ENCODE measurements at places on chromosomes 11 and 22.
A peak's percentile ranks its signal among the peaks of the same experiment; 100 is the strongest.

GRCh38 chr22:41910050-41911000, 4.5 kb downstream of the SHISA8 start:
- DNase-seq, result peak; percentile 25

GRCh38 chr11:126355926-126356897, 726 bp downstream of the ST3GAL4 start:
- peak; percentile 22 for DNase-seq

GRCh38 chr22:41516462-41516861, 27.8 kb downstream of the POLR3H start:
- DNase-seq, result no peak

GRCh38 chr22:27987557-27987956, 68.5 kb upstream of the PITPNB start:
- no peak for DNase-seq

DNA sequence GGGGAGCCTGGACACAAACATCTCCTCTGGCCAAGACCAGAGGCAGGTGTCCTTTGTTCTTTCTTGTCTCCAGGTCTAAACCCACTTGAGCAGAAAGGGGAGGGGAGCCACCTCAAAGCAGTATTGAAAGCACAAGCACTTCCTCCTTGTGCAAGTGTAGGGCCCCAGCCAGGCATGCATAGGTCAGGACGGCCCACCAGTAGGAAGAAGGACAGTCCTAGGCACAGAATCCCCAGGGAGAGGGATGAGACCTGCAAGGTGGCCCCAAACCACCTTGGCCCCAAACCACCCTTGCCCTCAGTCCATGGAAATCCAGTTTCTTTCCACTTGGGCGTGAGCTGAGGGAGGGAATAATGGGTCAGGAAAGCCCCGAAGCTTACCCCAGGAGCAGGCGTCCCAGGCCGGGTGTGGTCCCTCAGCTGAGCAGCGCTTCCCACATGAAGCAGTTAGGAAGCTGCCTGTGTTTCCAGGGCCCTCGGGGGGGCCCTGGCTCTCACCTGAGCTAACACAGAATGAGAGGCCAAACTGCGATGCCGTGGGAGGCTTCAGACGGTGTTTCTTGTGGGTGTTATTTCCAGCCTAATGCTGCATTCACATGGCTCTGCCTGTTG, 20.4 kb upstream of the IGSF9B start:
- DNase-seq, result peak; percentile 50

- no peak for DNase-seq
Measured at GRCh38 chr11:116984589-116984988, 113.6 kb downstream of the SIK3 start.

GRCh38 chr11:121374286-121374985, 77.7 kb upstream of the SORL1 start:
- no peak for DNase-seq

GRCh38 chr22:39003165-39003638, 10.9 kb upstream of the APOBEC3C start:
- DNase-seq, result peak; percentile 64

GRCh38 chr11:104531075-104531474, 367.1 kb upstream of the PDGFD start:
- no peak for DNase-seq

DNA sequence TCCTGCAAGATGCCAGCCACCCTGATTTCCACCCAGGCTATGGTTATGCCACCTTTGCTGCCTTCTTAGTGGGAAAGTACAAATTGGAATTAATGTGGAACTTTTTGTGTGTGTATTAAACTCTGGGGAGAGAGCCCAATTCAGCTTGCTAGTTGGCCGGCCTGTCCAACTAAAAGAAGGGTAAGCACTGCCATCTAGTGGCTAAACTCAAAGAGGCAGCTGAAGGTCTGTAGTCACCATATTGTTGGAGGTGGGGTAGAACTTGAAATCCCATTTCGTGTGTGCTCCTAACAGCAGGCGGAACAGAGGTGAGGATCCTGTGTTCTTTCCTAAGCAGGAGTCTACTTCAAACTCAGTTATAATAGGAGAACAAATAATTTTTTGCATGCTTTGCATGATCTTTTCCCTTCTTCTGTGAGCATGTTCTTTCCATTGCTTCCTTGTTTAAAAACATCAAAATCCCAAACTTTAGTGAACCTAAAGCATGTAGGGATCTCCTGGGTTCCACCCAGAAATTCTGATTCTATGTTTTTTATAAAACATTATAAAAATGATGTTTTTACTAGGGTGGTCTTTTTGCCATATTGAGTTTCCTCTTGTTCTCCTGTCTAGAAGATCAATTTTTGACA, 138.8 kb upstream of the SORL1-AS1 start:
- no peak for DNase-seq

- no peak for DNase-seq
Measured at GRCh38 chr22:27088026-27088425, 430.6 kb downstream of the MIAT start.

GRCh38 chr11:71491531-71491930, 35.5 kb upstream of the KRTAP5-7 start:
- DNase-seq, result no peak

DNA sequence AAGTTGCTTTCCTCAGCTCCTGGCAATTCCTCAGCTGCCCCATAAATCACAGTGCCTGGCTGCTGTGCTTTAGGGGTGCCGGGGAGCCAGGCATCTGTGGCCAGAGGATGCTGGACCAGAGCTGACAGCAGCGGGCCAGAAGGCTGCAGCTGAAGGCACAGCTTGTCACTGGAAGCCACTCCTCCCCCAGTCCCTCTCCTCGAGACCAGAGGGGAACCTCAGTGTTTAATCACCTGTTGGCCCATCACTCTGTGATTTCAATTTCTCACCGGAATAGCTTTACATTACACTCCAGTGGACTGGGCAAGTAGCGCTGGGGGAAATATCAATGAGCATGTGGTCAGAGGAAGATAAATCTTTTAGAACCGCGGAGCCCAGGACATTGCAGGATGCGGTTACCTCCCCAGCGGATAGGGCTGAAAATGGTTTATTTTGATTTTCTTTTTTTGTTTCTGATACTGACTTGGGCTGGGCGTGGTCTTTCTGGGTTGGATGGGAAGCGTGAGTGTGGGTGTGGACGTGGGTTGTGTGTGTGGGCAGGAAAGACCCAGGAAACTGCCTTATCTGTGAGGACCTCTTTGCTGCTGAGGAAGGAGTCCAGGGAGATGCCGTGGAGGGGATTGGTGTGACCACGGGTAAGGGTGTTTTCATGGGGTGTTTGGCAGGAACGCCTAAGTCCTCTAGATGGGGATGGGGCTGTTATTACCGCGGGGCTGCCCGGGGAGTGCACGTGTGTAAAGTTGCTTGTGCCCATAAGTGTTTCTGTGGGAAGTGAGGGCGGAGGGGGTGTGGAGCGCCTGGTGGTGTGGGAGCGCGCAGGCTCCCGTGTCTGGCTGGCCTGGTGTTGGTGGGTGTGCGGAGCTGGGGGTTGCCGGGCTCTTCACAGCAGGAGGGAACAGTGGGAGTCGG, 4.0 kb downstream of the DAGLA start:
- DNase-seq, result no peak

DNA sequence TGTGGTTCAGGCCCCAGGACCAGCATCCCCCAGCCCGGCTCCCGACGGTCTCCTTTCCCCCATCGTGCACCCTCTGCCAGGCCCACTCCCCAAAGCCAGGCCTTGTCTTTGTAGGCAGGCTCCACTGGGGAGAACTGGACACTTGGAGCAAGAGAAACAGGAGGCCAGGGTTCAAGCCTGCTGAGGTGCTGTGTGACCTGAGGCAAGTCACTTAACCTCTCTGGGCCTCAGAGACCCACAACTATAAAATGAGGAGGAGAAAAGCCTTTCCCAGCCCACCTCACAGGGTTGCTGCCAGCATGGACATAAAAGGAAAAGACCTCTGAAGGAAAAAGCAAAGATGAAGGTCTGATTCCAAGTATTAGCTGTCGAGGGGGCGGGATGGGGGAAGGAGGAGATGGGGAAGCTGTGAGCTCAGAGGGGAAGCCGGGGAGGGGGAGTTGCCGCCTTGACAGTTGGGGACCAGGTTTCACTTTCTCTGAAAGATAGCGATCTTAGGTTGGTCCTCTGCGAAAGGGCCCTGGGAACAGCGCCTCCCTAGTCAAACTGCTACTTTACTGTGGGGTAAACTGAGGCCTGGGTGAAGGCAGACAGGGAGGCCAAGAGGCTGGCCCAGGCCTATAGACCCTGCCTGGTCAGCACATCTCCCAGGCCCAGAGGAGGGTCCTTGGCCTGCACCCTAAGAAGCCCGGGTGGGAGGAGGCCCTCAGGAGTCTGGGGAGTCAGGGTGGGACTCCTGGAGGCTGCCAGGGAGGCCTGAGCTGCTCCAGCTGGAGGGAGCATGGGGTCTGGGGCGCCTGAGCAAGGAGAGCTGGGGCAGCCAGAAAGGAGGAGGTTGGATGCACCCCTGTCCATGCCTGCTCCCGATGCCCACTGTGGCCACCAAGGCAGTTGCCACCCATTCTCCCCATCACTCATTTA, 991 bp upstream of the OSM start:
- no peak for DNase-seq

GRCh38 chr11:110862407-110862806, 150.2 kb upstream of the ARHGAP20 start:
- no peak for DNase-seq

DNA sequence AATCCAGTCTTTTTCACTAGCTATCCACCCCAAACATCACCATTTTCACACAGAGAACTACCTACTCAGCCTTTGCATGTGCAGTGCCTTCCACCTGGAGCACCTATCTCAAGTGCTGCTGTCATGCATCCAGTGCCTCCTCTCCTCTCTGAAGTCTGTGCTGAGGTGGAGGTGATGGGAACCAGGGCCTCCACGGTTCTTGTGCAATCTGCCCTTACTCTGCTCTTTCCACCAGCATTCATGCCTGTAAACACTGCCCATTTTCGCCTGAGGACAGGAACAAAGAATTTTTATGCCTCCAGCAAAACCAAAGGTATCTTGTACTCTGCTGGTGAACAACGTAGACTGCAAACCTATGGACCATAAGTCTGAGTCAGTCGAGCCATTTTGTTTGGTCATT, 27.0 kb downstream of the PITPNB start:
- no peak for DNase-seq

DNA sequence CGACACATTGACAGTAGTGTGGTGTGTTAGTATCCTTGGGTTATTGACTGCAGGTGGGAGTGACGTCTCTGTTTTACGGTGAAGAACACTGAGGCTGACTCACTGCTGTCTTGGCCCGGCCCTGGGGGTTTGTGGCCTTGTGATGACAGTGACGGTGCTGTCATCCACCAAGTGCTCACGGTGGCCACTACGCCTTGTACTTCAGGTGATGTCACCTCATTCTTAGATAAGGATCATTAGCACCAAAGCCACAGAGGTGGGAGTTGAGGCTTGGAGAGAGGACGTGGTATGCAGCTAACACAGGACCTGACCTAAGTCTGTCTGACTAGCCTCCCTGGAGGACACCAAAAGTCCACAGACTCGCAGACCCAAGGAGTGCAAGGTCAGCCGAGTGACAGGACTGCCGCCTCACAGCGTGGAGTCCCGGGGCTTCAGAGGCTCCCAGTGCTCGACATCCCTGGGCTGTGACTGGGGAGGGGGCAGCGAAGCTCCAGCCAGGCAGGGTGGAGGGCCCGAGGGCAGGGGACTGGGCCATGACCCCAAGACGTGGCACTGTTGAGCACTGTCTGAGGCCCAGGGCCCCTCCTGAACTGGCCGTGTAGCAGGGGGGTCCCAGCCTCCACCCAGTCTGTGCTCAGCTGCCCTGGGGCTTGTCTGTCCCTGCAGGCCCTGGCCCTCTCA, 56.5 kb downstream of the NAT10 start:
- no peak for DNase-seq

- no peak for DNase-seq
Measured at GRCh38 chr11:133945087-133945974, 11.4 kb downstream of the IGSF9B start.

DNA sequence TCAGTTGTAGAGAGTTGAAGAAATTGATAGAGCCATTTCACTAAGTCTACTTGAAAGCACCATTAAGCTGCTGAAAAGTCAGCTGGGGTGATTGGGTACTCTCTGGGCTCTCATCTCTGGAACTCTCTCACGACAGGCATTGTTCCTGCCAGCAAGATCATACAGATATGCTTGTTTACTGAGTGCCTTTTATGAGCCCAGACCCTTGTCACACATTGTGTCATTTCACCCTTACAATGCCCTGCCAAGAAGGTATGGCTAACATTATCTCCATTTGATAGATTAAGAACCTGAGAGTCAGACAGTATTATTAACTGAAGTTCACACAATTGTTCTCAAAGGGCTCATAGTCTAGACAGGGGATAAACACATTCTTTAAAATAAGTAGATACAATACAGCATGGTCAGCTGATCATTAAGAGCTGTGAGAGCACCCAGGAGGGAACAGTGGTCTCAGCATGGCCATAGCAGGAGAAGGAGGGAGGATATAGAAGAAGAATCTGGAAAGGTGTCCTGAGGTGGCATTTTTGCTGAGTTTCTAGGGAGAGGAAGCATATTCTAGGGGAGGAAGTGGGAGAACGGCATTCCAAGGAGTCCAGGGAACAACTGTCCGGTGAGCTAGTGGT, 580.5 kb downstream of the INSC start:
- no peak for DNase-seq

DNA sequence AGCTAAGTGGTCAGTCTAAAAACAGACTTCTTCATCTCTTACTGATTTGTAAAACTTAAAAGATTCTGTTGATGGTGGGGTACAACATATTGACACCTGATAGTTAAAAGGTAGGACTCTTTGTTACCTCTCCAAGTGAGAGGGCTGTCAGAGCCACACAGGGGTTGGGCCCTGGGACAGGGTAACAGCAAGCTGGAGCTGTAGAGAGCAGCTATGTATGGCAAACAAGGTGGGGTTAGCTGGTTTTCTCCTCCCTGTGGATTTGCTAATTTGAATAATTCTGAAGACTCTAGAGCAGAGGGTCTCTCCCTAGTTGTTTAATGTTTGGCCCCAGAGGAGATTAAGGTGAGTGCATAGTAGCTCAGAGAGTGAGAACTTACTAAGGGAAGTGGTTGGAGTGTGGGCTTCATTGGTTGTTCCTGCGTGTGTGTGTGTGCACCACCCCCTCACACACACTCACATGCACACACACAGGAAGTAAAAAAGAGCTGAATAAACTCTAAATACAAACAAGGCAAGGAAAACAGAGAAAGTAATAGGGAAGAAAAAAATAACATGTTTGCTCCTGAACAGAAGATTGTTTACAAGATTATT, 9.2 kb upstream of the GAS2 start:
- DNase-seq, result no peak

DNA sequence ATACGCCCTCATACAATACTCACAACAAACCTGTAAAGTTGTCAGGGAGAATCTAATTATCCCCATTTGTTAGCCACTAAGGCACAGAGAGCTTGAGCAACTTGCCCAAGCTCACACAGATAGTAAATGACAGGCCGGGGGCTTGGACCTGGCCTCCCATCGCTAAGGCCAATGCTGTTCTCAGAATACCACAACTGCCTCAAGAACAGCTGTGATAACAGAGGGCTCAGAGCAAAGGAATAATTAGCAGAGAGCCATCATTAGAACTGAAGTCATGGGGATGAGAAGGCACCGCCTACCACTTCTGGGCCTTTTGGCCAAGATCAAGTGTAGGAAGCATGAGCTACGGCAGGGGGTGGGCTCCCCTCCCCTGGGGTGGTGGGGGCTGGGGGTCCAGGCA, 98.6 kb downstream of the FEZ1 start:
- no peak for DNase-seq

DNA sequence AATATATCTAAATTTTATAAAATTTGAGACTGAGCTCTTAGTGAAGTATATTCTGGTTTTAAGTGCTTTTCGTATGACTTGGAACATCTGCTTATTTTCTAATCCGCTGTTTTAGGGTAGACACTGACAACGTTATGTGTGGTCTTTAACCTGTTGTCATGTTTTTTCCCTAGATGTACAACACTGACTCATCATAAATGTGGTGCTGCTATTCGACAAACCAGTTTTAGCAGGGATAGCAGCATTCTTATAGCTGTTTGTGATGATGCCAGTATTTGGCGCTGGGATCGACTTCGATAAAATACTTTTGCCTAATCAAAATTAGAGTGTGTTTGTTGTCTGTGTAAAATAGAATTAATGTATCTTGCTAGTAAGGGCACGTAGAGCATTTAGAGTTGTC, 23.8 kb upstream of the HIKESHI start:
- no peak for DNase-seq
